ENCODE measurements at places on chromosomes 13 and 19.

DNA sequence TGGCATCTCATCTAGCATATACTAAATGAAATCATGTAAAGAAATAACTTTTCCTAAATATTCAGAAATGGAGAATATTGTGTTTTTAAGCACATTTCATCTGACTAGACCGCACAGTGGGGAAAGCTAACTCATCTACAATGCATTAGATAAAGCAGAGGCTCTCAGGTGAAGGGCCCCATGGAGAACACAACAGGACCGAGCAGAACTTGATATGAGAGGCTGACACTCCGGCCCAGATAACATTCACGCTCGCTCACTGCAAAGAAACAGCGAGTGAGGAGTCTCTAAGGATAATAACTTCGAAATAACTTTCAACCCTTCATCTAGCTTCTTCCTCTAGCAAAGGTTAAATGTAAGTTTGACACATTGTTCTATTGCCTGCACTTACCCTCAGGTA, 130.6 kb downstream of the PCDH9 start:
- DNase-seq = no peak

DNA sequence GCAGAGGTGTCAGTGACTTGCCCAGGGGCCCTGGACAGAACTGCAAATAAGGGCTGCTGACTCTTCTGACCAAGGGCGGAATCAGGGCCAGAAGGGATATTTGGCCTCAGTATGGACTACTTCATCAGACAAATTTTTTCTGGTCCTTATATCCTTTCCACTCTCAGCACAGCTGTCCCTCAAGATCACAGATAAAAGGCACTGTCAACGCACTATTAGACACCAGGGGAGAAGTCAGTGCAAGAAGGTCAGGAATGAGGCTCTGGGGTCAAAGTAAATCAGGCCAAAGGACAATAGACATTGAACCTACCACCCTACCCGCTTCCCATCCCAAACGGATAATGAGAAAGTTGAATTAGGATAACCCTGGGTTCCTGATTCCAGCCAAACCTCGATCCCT, 657.6 kb downstream of the UQCRFS1 start:
- no peak for DNase-seq

DNA sequence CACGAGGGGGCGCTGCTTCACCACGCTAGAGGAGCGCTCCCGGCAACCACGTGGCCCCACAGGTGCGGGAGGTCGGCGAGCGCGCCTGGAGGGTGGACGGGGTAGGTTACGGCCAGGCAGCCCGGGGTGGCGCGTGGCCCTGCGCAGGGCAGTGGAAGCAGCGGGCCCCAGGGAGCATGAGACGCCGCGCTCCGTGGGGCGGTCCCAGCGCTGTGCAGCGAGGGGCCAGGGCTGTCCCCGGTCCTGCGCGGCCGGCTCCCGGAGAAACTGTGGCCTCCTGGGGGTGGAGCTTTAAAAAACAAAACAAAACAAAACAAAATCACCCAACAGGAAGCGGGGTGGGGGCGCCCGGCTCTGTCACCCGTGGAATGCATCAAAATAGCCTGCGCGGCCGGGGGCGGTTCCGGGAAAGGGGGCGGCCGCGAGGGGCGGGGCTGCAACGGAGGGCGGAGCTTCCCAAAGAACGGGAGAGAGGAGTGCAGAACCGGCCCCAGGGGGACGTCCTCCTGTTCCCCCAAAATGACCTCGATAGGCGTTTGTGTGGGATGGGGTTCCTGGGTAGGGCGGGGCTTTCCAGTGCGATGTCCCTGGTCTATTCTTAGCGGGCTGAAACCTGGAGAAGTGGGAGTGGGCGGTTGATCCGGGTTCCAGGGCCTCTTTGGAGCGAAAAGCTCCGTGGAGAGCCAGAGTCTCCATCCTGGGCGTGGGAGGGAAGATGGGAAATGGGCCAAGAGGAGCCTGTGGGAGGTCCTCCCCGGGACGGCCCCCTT, 27.3 kb downstream of the NUMBL start:
- peak; percentile 92 for DNase-seq

GRCh38 chr19:32201636-32202051, 143.8 kb upstream of the ZNF507 start:
- DNase-seq = no peak

DNA sequence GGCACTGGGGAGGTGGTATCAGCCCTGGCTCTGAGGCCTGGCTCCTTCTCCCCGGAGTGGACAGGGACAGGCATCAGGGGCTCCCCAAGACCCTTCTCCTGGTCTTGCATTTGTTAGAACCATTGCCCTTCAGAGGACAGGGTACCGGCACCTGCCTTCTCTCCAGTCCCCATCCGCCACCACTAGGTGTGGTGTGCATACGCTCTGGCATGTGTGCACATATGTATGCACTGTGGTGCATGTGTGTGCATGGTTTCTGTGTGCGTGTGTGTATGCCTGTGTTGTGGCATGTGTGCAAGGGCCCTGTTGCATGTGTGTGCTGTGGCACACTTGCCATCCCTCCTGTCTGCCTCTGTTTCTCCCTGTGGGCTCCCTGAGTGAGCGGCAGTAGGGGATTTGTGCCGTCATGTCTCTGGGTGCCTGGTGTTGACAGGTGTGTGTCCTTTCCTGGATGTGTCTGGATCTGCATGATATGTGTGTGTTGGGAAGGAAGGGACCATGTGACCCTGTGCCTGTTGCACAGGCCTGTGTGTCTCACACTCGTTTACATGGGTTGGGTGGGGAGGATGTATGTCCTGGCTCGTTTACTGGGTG, 9.3 kb downstream of the KCTD15 start:
- DNase-seq = no peak

- DNase-seq = no peak
Observed at GRCh38 chr13:24925318-24926231, 161.6 kb downstream of the RNF17 start.

GRCh38 chr19:18278521-18279265, 2.7 kb downstream of the JUND start:
- no peak for DNase-seq

GRCh38 chr19:4547303-4548237, 7.7 kb upstream of the LRG1 start:
- DNase-seq = no peak

DNA sequence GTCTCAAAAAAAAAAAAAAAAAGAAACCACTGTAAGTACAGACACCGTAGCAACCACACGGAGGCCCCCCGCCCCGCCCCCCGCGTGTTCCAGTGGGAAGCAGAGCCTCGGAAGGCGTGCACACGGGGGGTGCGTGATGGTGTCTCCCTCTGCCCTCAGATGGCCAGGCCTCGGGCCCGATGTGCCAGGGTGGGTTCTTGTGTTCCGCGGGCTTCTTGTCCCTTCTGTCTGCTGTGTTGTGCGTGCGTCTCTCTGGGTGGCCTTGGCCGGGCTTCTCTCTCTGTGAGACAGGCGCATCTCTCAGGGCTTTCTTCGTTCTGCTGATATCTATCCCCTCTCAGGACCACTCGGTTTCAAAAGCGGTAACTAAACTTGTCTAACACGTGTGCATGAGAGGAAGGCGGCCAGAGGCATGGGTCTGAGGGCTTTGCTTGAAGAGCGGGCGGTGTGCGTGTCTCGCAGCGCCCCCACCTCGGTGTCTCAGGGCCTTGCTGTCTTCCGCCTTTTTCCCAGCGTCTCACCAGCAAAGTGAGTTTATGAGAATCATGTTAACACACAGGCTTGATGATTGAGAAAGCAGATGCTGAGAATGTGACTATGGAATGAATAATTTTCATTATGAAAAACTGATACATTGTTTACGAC, 12.6 kb downstream of the ATP11A start:
- no peak for DNase-seq

DNA sequence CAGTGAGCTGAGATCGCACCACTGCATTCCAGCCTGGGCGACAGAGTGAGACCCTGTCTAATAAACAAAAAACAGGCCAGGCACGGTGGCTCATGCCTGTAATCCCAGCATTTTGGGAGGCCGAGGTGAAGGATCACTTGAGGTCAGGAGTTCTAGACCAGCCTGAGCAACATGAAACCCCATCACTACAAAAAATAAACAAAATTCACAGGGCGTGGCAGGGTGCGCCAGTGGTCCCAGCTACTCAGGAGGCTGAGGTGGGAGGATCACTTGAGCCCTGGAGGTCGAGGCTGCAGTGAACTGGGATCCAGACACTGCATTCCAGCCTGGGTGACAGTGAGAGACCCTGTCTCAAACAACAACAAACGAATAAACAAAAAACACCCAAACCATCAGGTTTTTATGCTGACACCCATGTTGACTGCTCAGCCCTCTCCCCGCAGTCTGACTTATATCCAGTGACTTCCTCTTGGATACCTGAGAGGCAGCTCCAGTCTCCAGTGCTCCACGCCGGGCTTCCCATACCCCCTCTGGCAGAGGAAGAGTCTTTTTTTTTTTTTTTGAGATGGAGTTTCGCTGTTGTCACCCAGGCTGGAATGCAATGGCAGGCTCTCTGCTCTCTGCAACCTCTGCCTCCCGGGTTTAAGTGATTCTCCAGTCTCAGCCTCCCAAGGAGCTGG, 17.7 kb downstream of the WTIP start:
- no peak for DNase-seq

DNA sequence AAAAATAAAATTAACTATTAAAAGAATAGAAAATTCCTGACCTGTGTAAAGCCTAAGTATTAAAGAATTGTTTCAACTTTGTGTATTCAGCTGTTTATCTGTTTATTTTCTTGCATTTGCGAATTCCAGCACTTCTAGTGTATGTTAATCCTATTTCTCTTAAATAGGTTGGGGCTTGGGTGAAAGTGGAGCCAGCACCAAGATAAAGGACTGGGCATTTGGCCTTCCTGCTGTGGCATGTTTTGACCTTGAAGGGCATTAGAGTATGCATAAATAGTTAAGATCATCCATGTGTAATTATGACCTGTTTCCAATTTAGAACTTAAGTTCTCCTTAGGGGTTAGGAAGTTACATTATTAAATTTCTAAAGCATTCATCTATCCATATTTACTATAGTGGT, 151.3 kb downstream of the NBEA start:
- DNase-seq = no peak

GRCh38 chr13:55230570-55230908, 1910.2 kb upstream of the PRR20A start:
- DNase-seq = no peak

GRCh38 chr19:7849631-7849999, 19.6 kb downstream of the EVI5L start:
- DNase-seq = no peak

- DNase-seq = peak; percentile 67
Observed at GRCh38 chr19:48997972-48998371, 4.3 kb downstream of the RUVBL2 start.

DNA sequence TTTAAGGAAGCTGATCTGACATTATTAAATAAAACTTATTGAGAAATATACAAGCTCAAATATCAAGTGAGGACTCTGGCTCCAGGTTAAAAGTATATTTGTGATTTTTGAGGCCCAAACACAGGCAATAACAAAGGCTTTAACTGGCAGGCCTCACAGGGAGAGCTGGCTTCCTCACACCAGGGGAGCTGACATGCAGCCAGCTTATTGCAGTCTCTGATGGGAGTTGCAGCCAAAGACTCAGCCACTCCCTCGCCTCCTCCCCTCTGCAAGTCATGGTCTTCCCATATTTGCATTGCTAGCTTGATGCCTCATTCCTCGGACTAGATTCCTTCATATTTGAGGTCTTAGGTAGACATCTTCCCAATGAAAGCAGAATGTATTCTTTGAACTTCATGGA, 647.1 kb upstream of the SLITRK6 start:
- no peak for DNase-seq

- DNase-seq = no peak
Observed at GRCh38 chr19:46298479-46299003, 1.7 kb downstream of the HIF3A start.

GRCh38 chr19:16146112-16146511, 2.6 kb downstream of the HSH2D start:
- no peak for DNase-seq

DNA sequence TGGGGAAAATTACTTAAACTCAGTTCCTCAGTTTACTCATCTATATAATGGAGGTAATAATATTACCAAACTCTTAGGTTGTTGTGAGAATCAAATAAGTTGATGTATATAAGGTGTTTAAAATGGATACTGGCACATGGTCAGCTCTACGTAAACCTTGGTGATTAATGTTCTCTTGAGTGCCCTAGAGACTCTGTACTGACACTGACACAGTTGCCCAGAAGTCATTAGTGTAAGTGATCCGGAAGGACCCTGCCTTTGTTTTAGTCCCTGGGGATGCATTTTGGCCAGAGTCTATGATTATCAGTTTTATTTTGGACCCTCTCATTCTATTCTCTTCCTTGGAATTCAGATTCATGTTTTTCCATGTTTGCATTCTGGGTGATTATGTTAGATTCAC, 31.9 kb downstream of the CHST8 start:
- no peak for DNase-seq

- DNase-seq = no peak
Observed at GRCh38 chr13:57675526-57675925, 44.0 kb downstream of the PCDH17 start.

- DNase-seq = no peak
Observed at GRCh38 chr13:64165826-64166225, 2750.2 kb upstream of the PCDH20 start.

- no peak for DNase-seq
Observed at GRCh38 chr13:66577358-66577757, 652.8 kb downstream of the PCDH9 start.

- no peak for DNase-seq
Observed at GRCh38 chr19:38592940-38593339, 24.8 kb downstream of the MAP4K1 start.

GRCh38 chr13:69545551-69545950, 562.1 kb upstream of the ATXN8OS start:
- DNase-seq = no peak

- no peak for DNase-seq
Observed at GRCh38 chr19:34178274-34178610, 5.9 kb downstream of the LSM14A start.

- no peak for DNase-seq
Observed at GRCh38 chr19:54684527-54684926, 21.7 kb downstream of the LILRB4 start.

- no peak for DNase-seq
Observed at GRCh38 chr19:33731881-33732280, 64.8 kb upstream of the KCTD15 start.

- no peak for DNase-seq
Observed at GRCh38 chr13:39036212-39036611, 1.7 kb downstream of the PROSER1 start.

DNA sequence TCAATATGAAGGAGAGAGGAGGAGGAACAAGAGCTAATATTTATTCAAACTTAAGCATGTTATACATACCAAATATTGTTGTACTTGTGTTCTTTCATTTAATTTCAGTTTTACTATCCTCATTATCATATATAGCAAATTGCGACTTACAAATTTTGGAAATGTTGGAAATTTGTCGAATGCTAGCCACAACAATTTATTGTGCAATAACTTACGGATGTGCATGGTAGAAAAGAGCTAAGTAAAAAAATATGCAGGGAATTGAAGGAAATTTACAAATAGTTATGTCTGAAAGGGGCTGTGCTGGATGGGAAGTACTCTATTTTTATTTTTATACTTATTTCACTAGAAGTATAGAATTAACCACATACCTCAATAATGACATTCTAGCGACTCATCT, 376.3 kb downstream of the PCDH20 start:
- no peak for DNase-seq

DNA sequence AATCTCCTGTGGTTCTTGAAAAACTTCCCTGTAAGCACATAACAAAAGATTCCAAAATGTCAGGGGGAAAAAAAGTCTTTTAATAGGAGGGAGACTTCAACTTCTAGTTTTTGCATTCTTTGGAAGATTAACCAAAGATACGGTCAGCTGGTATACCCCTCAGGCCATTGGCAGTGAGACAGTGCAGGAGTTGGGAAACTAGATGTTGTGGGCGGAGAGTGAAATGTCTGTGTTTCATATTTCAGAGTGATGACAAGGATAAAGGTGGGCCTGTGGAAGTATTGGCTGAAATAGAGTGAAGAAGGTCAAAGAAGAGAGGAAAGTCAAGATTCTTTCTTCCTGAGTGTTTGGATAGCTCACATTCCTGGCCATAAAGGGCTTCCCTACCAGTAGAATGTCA, 40.8 kb downstream of the CYP2B6 start:
- no peak for DNase-seq
